ENCODE measurements at places on chromosomes 3 and 15.

DNA sequence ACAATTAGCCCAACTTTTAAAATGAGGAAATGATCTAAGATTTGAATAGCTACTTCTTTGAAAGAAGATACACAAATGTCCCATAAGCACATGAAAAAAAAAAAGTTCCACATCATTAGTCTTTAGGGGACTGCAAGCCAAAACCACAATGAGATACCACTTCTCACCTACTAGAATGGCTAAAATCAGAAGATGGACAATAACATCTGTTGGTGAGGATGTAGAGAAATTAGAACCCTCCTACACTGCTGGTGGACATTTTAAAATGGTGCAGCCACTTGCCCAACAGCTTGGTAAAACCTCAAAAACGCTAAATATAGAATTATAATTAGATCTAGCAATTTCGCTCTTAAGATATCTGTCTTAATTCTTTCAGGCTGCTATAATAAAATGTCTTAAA lies 77.1 kb downstream of the MEX3B start:
- DNase-seq = no peak

DNA sequence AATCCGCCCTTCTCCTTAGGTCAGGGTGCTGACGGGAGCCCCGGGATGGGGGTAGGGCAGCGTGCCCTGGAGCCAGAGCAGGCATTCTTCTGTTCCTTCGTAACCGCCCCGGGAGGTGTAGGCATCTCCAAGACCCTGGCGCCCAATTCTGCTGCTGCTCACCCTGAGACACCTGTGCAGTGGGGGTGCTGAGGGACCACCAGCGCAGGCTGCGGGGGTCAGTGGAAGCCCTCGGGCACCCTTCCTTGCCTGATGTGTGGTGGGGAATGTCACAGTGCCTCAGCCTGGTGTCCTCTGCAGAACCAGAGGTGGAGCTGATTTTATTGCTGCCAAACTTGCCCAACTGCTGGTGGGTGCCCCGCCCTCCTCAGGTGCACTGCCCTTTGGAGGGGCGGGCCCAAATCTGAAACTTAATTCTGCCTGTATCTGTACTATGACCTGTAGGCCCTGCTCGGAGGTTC lies 7.3 kb downstream of the CSK start:
- no peak for DNase-seq

- DNase-seq = no peak
Observed at GRCh38 chr3:84904816-84905555, 53.8 kb upstream of the CADM2 start.

DNA sequence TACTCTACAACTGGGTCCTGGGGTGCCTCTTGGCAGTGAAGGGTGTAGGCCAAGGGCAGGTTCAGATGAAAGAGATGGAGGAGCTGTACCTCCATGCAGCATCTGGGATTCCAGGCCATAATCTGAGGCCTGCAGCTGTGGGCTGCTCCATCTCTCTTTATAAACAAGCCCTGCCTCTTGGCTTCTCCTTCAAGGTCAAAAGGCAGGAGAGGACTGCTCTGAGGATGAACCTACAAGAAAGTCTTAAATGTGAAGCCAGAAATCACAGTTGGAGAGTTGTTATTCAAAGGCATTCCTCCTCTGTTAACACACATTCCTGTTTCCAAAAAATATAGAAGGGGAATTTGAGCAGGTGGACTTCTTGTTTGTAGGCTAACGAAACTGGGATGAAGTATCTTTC lies 355.5 kb downstream of the NTRK3 start:
- no peak for DNase-seq

GRCh38 chr15:68228971-68229385 lies 550 bp downstream of the CLN6 start:
- DNase-seq = no peak

GRCh38 chr3:172953571-172953970 lies 187.5 kb downstream of the SPATA16 start:
- DNase-seq = no peak

- DNase-seq = no peak
Observed at GRCh38 chr3:120650311-120650710, 31.7 kb downstream of the HGD start.

DNA sequence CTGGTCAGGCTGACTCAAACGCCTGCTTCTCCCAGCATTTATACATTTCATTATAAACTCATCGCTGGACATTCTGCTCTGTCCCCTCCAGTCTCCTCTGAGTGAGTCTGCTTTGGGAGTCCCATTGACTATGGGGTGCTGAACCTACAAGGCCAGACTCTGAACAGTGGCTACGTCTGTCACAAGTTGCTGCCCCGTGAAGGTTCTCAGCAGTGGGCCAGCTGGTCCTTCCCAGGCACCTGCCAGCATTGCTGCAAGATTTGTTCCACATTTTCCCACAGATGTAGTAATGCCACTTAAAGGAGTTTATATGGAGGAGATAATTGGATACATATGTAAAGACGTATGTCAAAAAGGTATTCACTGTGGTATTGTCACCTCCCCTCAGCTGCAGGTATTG lies 72.7 kb upstream of the ATP13A3 start:
- DNase-seq = no peak

Measured in head of caudate nucleus (tissue), 42 donors.